ENCODE measurements at places on chromosomes 7 and 10.

- DNase-seq, result no peak
Measured at GRCh38 chr10:58543141-58543540, 30.5 kb downstream of the BICC1 start.

- DNase-seq, result peak; percentile 55
Measured at GRCh38 chr7:47218378-47219176, 363.3 kb downstream of the TNS3 start.

- DNase-seq, result no peak
Measured at GRCh38 chr10:28684986-28685580, 7.8 kb downstream of the BAMBI start.

- no peak for DNase-seq
Measured at GRCh38 chr10:71643904-71644303, 75.7 kb downstream of the C10orf105 start.

DNA sequence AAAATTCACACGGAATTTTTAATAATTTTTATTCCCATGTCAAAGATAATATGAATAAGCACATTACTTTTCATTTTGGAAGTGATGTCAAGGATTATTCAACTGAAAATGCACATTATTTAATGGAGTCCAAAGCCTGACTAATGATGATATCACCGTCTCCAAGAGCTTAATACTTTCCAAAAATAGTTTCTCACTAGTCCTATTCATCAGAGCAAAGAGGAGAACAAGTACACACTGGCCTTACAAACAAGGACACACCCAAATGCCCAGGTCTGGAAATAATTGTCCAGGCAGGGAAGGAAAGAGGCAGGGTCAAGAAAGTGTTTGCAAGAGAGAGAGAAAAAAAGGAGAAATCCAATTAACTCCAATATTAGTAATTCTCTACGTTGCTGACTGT is 216.8 kb upstream of the CCDC6 start:
- peak; percentile 34 for DNase-seq

GRCh38 chr7:9836671-9837070 is 1137.0 kb upstream of the PHF14 start:
- DNase-seq, result no peak

DNA sequence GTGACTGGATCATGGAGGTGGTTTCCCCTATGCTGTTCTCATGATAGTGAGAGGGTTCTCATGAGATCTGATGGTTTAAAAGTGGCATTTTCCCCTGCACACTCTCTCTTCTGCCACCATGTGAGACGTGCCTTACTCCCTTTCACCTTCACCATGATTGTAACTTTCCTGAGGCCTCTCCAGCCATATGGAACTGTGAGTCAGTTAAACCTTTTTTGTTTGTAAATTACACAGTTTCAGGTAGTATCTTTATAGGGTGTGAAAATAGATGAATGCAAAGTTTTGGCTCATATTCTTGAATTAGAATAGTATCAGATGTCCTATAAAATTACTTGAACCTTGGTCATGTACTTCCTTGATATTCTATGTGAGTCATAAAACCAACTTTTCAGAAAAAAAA is 252.1 kb upstream of the TMEM229A start:
- no peak for DNase-seq

DNA sequence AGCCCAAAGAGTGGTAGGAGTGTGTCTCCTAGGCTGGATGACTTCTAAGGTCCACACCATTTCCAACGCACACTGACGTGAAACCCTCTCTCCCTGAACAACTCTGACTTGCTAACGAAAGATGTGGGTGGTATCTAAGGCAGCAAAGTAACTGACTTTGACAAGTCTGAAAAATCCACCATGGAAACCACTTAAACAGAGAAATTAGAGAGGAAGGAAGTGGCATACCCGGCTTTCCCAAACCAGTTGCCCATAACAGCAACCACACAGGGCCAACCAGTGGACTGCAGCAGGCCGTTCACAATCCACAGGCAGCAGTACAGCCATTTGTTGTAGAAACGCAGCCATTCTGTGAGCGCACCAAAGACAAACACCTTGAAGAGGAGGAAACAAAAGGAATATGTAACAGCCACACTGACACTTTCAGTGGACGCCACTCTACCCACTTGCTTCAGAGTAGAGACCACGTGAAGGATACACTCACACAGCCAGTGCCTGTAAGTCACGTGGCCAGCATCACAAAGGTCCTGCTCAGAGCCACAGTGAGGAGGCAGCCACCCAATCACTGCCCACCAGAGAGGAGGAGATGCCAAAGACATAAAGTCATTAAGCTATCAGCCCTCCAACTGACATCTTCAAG is 39.8 kb downstream of the SLC37A3 start:
- no peak for DNase-seq

DNA sequence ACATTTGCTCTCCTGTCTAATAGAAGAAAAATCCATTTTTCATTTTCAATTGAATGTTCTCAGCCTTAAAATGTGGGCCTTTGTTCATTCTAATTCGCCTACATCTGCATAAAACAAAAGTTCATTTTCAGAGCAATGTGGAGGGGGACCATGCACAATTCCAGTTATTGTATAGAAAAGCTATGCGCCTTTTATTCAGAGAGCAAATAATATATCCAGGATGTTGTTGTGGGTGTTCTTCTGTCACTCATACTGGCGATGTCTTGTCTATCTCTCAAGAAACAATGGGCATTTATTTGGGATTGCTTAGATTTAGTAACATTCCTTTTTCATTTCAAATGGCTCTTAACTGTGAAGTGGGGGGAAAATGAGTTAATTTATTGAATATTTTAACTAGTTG is 56.4 kb downstream of the KIF5B start:
- DNase-seq, result no peak

Measured in adipocyte (in vitro differentiated cells).